HS-5 (cell line): ENCODE measurements at places on chromosomes 3 and 15.
A peak's percentile ranks its signal among the peaks of the same experiment; 100 is the strongest.

DNA sequence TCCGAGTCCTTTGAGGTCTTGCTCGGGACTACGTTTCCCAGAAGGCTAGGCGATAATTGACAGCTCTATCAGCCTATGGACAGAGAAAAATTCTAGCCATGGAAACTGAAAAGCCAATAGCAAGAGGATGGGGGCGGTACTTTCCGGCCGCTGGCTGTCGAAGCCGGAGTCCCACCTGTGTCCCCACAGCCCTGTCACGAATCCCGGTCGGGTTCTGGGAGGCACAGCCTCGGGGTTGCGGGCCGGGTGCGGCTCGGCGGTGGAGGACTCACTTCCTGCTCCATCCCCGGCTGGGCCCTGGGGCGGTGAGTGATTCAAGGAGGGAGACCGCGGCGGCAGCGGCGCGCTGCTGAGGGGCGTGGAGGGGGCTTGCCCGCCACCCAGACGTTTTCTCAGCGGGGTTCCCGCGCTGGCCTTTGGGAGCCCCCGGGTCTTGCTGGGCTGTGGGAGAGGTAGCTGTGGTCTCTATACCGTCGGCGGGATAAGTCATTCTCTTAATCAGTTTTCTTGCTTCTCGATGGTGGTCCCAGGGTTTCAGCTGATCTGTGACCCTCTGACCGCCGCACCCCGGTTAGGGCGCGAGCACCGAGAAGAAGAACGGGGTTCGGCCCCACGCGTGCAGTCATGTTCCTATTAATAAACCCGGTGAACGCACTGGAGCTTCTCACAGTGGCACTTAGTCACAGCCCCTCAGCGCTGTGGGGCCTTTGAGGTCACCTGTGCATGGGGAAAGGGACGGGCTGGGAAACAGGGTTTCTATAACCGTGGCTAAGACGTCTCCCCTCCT lies at the start of gene ZNF774:
ZNF774 (plus strand) TSS at position 178 of the 787 bp plus-strand sequence. CDS start 2,377 bp downstream, outside the sequence.
- peak; percentile 88 for DNase-seq

- DNase-seq, result no peak
These were observed 31.0 kb downstream of the ZNF589 start for GRCh38 chr3:48271763-48272498.

DNA sequence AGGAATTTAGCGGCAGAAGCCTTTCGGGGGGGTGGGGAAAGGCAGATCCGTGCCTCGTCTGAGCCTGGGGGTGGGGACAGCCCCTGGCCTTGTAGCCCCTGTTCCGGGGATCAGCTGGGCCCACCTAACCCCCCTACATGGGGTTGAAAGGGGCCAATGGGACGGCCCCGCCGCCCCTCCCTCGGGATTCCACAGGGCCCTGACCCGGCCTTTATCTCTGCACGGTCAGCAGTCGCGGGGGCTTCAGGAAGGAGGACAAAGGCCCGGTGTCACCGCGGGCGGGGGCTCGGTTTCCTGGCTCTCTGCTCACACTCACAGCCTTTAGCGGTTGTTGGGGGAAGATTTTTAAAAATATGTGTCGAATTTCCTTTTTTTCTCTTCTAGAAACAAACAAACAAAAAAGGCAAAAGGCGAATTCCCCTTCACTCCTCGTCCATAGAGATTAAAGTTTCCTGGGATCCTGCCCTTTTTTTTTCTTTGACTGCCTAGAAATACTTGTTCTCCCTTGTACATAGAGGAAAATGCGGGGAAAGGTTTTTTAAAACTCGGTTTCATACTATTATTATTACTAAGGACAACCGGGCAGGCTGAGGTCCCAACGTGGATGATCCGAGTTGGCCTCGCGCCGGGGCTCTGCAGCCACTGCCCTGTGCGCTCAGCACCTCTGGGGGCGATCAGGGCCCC lies 7.9 kb downstream of the FOXL2 start:
- DNase-seq, result no peak

- DNase-seq, result no peak
These were observed 33.1 kb upstream of the GLCE start for GRCh38 chr15:69127306-69127705.

DNA sequence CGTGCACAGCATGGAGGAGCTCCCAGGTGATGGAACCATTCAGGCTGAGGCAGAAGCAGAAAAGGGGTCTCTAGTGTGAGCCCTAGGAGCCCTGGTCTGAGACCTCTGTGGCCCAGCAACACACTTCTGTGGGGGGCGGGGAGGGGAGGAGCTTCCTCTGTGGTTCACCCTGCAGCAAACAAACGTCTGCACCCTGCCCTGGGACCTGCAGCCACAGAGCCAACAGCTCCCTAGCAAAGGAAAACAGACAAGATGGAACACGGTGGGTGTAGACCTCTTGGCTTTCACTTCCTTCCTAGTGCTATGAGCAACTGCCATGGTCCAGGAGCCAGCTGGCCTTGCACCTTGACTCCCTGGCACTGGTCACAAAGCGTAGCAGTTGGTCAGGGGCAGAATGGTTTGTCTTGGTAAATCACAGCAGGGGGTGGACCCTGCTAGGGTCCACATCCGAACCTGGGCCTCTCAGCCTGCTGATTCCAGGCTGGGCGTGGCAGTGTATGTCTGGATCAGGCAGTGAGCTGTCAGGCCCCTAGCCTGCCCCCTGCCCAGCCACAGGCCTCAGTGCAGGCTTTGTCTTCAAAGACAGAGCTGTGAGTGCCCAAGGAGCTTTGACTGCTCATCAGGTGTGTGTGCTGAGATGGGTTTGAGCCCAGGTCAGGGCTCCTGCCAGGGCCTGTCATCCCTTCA lies 6.7 kb downstream of the AMIGO3 start:
- DNase-seq, result no peak

- no peak for DNase-seq
These were observed 22.2 kb downstream of the CCDC39 start for GRCh38 chr3:180657094-180657493.
